Activated CD4-positive, alpha-beta memory T cell treated with anti-CD3 and anti-CD28 coated beads, Interleukin-2, amount 10 ng/mL, durations not matched to agents 7 days and 5 days (primary cell): ENCODE measurements at places on chromosomes 12 and 14.
A peak's percentile ranks its signal among the peaks of the same experiment; 100 is the strongest.

DNA sequence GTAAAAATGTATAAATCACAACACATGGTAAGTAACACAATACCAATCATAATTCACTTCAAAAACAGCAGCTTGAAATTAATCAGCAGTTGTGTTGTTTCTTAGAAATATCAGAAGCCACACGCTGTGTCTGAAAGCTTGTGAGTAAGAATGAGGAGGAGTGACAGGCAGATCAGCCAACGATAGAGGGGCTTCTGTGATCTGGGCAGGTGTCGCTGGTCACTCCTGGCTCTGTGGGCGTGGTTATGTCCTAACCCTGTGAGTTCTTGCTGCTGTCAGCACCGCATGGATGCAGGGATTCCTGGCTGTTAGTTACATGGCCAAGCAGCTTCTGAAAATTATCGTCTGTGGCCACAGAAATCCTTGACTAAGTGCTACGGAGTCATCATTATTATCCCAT lies 123.4 kb downstream of the SLC25A47 start:
- DNase-seq = no peak

- peak; percentile 57 for DNase-seq
Measured at GRCh38 chr12:99043319-99043914, 398.3 kb downstream of the APAF1 start.

GRCh38 chr14:76924371-76925096 lies 98.3 kb downstream of the LRRC74A start:
- DNase-seq = no peak

- no peak for DNase-seq
Measured at GRCh38 chr12:52646613-52647012, 5.4 kb downstream of the KRT2 start.

GRCh38 chr12:6200256-6201212 lies at the start of gene CD9:
Gene CD9, plus strand, starts transcription at chr12:6200400. Its CDS starts 100 bp downstream, at chr12:6200500.
- no peak for DNase-seq

- DNase-seq = peak; percentile 67
Measured at GRCh38 chr12:70366581-70367257, 629 bp downstream of the KCNMB4 start.

DNA sequence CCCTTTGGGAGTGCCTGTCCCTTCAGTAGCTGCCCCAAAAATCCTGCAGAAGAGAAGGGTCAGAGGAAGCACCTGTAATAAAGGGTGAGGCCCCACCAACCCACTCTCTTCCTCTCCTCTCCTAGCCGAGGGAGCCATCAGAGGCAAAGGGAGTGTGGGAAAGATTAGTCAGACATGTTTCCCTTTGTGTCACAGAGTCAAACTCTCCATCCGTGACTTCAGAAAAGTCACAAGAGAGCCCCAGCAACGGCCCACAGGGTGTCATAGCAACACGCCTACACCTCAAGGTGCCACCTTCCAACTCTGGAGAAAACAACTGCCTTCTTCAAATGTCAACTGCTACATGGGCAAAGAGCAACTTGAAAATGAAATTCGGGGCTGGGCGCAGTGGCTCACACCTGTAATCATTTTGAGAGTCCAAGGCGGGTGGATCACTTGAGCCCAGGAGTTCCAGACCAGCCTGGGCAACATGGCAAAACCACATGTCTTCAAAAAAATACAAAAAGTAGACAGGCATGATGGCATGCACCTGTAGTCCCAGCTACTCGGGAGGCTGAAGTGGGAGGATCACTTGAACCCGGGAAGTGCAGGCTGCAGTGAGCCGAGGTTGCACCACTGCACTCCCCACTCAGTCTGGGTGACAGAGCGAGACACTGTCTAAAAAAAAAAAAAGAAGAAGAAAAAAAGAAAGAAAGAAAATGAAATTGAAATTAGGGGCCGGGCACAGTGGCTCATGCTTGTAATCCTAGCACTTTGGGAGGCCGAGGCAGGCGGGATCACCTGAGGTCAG lies 17.7 kb upstream of the CD27 start:
- peak; percentile 84 for DNase-seq

DNA sequence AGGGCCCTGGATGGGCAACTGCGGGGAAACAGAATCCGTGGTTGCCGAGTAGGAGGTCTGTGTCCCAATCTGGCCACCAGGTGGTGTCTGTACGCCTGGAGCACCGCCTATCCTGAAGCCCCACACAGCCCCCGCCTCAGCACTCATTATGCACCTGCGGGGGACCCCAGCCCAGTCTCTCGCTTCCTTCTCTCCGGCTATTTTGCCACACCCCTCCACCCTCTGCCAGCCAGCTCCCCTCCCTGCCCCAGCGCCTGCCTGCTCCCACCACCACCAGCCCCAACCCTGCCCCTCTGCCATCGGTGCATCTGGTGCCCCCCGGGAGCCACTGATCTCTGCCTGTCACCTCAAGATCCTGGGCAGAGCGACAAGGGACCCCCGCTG lies 2.2 kb upstream of the NXPH4 start:
- peak; percentile 74 for DNase-seq

DNA sequence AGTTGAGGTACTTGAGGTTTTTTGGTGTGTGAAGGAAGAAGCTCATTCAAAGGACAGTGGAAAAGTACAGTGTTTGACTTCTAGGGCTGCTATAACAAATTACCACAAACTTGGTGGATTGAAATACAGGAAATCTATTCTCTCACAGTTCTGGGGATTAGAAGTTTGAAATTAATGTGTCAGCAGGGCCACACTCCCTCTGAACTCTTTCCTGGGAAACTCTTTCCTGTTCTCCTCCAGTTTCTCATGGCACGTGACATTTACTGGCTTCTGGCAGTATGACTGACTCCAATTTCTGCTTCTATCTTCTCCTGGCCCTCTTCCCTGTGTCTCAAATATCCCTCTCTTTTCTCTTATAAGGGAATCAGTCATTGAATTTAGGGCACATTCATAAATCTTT lies 160.2 kb downstream of the CCDC91 start:
- DNase-seq = no peak

- no peak for DNase-seq
Measured at GRCh38 chr12:3802721-3803120, 49.8 kb upstream of the CRACR2A start.

GRCh38 chr12:131366261-131366871 lies 344.5 kb upstream of the SFSWAP start:
- DNase-seq = no peak

GRCh38 chr14:96146131-96146771 lies 58.4 kb upstream of the BDKRB2 start:
- no peak for DNase-seq

DNA sequence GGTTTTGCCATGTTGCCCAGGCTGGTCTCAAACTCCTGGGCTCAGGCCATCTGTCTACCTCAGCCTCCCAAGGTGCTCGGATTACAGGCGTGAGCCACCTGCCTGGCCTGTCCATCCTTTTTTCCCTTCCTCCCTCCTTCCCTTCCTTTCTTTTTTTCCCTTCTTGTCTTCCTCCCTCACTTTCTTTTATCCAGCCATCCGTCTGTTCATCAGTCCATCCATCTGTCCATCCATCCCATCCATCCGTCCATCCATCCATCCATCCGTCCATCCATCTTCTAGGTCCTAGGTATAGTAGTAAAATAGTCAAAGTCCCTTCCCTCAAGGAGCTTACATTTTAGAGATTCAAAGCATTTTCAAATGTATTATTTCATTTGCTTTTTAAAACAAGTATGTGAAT lies 56.8 kb downstream of the CRADD start:
- DNase-seq = no peak

DNA sequence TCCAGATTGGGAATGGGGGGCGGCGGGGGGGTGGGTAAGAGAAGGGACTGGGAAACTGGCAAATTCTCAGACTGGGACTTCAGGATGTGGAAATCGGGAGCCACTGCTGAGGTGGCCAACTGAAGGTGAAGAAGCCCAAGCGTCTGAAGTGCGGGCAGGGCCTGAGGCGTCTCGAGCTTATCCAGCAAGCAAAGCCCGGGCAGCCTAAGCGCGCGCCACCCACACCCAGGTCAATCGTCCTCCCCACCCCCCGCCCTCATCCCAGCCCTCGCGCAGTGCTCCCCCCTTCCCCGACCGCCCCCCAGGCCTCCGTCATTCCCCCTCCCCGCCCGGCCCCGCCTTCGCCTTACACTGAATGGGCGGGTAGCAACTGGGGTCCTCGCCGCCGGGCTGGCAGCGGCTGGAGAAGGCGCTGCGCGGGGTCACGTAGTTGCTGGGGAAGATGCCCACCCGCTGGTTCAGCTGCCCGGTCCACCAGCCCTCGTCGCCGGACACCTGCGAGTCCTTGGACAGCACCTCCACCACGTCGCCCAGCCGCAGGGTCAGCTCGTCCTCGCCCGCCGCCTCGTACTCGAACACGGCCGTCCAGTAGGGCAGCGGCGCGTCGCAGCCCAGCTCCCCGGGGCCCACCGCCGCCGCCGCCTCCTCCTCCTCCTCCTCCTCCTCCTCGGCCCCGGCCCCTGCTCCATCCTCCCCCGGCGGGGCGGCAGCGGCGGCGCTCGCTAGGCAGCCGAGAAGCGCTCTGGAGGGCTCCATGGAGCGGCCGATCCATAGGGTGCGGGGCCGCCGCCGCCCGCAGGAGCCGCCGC lies 693 bp downstream of the MAP3K9 start:
- peak; percentile 44 for DNase-seq

DNA sequence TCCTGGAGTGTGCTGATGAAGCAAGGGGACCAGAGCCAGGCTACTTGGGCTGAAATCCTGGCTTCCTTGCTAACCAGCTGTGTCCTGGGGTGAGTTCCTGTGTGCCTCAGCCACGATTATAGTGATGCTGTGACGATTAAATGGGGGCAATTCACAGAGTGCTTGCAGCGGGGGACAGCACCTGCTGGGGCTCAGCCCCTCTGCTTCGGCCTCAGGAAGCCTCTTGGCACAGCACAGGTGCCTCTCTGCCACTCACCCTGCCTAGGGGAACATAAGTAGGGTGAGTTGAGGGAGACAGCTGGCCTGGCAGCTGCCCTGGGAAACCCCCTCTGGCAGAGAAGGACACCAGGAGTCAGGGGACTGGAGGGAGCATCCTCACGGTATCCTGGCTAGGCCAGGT lies 9.4 kb downstream of the KRT80 start:
- no peak for DNase-seq

DNA sequence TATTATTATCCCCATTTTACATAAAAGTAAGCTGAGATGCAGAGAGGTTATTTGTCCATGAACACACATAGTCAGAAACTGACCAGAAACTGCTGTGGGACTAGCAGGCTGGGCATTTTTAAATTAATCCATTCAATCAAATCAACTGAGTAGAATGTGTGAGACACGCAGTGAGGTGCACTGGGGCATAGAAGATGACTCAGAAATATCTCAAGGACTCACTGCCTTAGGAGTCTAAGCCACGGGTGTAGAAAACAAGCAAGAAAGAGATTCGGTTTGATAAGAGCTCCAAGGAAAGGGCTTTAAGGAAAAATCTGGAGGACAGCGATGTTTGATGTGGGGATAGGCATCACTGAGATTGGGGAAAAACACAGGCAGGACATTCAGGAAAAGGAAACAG lies 127.8 kb downstream of the ANO2 start:
- no peak for DNase-seq

- DNase-seq = no peak
Measured at GRCh38 chr12:112938751-112939150, 477 bp downstream of the OAS3 start.

DNA sequence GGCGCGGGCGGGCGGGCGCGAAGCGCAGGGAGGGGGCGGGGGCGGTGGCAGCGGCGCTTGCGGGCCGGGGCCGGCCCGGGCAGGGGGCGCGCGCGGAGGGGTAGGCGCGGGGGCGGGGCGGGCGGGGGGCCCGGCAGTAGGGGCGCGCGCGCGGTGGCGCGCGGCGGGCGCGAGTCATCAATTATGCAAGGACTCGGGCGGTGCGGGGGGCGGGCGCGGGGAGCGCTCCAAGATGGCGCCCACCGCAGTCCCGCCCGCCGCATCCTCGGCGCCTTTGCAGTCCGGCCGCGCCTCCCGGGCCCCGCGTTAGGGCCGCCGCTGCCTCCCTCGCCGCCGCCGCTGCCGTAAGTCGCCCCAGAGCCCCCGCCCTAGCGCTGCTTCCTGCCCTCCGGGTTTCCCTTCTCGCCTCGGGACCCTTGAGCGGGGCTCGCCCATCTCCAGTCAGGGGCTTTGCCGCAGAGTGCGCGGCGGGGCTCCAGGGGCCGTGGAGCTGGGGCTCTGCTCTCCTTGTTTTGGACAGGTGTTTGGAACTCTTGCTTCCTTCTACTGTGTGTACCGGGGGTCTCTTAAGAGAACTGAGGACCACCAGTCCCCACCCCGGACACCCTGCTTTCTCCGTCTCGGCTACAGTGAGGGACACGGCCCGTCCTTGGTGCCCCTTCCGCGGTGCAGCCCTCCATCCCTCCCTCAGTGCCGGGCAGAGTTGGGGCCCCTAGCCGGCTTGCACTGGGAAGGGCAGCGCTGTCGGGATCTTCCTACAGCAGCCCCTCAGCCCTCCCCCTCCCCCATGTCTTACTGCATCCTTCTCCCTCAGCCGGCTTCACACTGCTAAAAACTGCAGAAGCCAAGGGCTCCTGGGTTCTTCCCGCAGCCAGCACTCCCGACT lies at the start of gene SCN8A:
Gene SCN8A, plus strand, starts transcription at position 218 of the 886 bp plus-strand sequence. CDS start 71,585 bp downstream, outside the sequence.
- DNase-seq = peak; percentile 43

- DNase-seq = peak; percentile 52
Measured at GRCh38 chr12:105330931-105331804, 677 bp downstream of the C12orf75 start.

DNA sequence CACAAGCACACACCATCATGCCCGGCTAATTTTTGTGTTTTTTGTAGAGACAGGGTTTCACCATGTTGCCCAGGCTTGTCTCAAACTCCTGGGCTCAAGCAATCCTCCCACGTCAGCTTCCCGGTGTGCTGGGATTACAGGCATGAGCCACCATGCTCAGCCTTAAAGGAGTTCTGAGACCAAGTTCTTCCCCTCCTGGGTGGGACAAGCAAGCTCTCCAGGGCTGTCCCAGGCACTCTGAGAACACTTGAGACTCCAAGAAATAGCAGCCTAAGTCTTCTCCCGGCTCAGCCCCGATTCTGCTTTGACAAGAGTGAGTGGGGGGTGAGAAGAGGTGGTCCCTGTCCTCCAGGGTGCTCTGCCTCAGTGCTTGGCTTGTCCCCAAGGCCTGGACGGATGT lies 86.4 kb downstream of the STAB2 start:
- DNase-seq = no peak

- DNase-seq = no peak
Measured at GRCh38 chr12:125434936-125435443, 369.8 kb downstream of the AACS start.

- no peak for DNase-seq
Measured at GRCh38 chr14:52821805-52822250, 30.4 kb upstream of the GNPNAT1 start.

DNA sequence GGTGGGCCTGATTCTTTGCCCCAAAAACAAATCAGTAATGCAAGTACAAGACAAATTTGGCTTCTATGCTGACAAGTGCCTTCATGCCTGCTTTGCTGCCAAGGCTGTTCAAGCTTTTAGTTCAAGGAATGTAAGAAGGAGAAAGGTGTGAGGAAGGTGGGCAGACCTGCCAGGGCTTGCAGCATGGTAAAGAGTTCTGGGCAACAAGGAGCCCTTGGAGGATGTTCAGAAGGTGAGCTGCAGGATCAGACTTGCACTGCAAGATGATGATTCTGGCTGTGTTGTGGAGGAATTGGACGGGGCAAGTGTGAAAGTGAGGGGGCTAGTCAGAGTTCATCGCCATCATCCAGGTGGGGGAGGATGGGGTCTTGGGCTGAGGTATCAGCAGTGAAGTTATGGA lies 167.9 kb downstream of the NUAK1 start:
- DNase-seq = no peak

- DNase-seq = no peak
Measured at GRCh38 chr12:26434299-26435068, 239.1 kb downstream of the SSPN start.

GRCh38 chr12:116610971-116611541 lies 51.9 kb downstream of the MAP1LC3B2 start:
- DNase-seq = peak; percentile 24
